IMR-90 (cell line): ENCODE measurements at places on chromosomes 2 and 18. TPM values are rescaled to one million over a fixed set of nuclear protein-coding genes. Genes with fewer than 3 reads are reported as not detected.

DNA sequence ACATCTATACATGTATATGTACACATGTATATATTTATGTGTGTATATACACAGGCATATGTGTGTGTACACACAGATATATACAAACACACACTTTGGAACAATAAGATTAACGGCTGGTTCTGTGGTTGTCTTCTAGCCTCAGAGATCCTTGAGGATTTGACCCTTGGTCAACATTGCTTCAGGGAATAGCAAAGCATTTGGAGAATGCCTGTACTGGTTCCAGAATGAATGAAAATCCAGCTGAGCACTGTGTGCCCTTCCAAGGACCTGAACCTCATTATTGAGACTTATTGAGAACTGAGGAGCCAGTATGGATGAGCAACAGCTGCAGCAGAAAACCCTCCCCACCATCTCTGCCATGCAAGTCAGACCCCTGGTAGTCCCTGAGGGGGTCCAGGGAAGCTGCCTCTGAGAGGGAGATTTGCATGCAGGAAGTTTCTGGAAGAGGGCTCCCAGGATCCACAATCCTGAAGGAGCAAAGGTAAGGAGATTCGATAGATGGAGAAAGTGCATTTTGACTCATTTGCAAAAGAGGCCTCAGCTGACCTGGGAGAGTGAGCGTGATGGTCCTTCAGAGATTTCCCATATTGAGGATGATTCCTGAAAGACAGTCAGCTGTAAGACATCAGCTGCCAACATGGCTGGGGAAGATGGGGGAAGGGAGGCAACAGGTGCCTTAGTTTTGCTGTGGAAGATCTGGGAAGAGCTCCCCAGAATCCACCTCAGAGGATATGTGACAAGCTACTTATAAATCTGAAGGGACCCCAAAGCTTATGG lies 166.6 kb upstream of the NCKAP5 start:
- DNase-seq: no peak

GRCh38 chr2:72743481-72743880 lies 82.4 kb downstream of the EXOC6B start:
- no peak for DNase-seq

The PLEK gene
- 0.03 TPM in 1 of 2 replicates, not detected in the other for polyA plus RNA-seq

The SCN7A gene
- 0.24 and 0.39 TPM in 2 replicates for polyA plus RNA-seq

The LGALSL gene
- polyA plus RNA-seq: 0.86 and 1.1 TPM in 2 replicates

GRCh38 chr18:22552254-22552653 lies 134.5 kb upstream of the CTAGE1 start:
- DNase-seq: no peak

- DNase-seq: no peak
These were observed 2786.5 kb downstream of the RPIA start for GRCh38 chr2:91477731-91478672.

- no peak for DNase-seq
These were observed 144.1 kb downstream of the INSIG2 start for GRCh38 chr2:118232391-118232790.

The ELOA2 gene
- not detected in 2 replicates for polyA plus RNA-seq

GRCh38 chr2:168667156-168667555 lies 135.3 kb upstream of the NOSTRIN start:
- DNase-seq: no peak

The CYP27A1 gene
- polyA plus RNA-seq: 4.5 and 5.3 TPM in 2 replicates

- no peak for DNase-seq
These were observed 195.4 kb downstream of the ZEB2 start for GRCh38 chr2:144324446-144325045.

DNA sequence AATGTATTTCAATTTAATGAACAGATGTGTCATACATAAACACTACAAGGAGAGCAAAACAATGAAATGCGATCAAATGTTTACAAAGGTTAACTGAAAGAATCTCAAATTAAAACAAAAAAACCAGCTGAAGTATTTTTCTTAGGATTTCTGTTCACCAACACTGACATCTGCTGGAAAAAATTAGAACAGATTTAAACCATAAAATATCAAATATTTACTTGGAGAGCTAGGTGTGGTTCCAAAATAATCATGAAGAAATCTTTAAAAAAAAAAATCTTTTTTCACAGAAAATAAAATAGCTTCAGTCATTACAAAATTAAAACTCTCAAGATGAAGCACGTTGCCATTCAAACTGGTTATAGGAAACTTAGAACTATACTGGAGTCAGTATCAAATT lies 13.8 kb downstream of the MMADHC start:
- peak; percentile 48 for DNase-seq

The CPLX4 gene
- polyA plus RNA-seq: not detected in 2 replicates

The ANKRD23 gene
- 1.5 and 1.6 TPM in 2 replicates for polyA plus RNA-seq

- DNase-seq: no peak
These were observed 133.6 kb downstream of the KCNE4 start for GRCh38 chr2:223185638-223186037.

The IL36B gene
- polyA plus RNA-seq: not detected in 2 replicates

The CDH7 gene
- not detected in 2 replicates for polyA plus RNA-seq

The MC5R gene
- not detected in 2 replicates for polyA plus RNA-seq

DNA sequence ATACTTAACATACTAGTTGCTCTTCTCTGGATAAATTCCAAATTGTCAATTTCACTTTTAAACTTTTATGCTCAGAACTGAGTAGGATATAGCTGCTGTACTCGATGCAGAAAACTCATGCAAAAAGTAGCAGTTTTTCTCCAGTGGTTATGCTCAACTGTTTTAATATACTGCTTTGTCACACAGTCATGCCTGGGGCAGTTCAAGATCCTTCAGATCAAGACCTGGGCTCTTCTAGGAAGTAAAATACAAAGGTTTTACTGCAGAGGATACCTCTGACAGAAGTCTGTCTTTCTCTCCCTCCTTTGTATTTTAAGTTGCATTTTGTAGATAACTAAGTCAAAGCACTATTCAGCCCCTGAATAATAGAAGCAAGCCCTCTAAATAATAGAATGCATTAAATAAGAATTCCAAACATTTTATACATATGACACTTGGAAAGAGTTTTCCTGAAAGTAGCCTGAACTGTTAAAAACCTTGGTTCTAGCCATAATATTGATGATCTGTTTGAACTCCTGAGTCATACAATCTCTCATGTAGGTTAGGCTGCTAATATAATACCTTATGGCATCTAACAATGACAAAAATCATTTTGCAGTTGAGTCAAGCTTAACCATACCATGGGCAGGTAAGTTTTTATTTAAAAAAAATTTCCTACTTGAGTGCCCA lies 183.3 kb upstream of the TRIB2 start:
- no peak for DNase-seq

DNA sequence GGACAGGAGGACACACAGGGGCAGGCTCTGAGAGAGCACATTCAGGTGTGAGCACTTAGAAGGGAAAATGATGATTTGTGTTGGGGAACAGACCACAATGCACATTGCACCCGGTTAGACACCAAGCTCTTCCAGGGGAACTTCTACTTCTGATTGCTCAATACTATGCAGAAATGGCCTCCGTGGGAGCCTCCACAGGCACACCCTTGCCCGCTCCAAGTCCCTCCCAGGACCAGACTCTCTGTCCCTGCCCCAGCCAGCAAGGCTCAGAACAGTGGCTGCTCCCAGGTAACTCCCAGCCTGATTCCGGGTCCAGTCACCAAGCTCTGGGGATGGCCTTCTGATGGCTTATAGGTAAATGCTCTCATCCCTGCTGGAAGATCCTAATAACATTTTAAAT lies 56.2 kb downstream of the BCL2L11 start:
- no peak for DNase-seq

DNA sequence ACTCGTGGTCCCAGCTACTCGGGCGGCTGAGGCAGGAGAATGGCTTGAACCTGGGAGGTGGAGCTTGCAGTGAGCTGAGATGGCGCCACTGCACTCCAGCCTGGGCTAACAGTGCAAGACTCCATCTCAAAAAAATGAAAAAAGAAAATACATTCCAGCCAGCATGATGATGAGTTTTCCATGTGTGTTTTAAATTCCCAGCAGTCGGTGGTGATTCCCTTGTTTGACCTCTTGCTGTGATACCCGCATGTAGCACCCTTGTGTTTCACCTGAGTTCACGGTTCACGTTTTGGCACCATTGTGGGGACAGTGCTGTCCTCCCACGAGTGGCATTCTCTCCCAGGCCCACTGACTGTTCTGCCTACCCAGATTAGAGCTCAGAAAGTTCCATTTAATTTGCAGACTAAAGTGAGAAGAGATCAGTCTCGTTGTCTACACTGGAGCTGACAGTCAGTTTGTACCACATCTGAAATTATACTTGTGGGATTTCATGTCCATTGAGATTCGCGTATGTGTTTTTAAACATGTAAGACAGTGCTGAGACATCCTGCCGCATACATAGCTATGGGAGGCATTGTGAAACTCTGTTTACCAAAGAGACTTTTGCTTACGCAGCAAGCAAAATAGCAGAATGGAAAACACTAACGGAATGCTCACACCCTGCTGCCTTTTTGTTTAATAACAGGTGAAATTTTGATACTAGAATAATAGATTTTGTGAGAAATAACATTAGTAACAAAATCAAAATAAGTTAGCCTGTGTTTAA lies 157.1 kb downstream of the GBX2 start:
- no peak for DNase-seq

DNA sequence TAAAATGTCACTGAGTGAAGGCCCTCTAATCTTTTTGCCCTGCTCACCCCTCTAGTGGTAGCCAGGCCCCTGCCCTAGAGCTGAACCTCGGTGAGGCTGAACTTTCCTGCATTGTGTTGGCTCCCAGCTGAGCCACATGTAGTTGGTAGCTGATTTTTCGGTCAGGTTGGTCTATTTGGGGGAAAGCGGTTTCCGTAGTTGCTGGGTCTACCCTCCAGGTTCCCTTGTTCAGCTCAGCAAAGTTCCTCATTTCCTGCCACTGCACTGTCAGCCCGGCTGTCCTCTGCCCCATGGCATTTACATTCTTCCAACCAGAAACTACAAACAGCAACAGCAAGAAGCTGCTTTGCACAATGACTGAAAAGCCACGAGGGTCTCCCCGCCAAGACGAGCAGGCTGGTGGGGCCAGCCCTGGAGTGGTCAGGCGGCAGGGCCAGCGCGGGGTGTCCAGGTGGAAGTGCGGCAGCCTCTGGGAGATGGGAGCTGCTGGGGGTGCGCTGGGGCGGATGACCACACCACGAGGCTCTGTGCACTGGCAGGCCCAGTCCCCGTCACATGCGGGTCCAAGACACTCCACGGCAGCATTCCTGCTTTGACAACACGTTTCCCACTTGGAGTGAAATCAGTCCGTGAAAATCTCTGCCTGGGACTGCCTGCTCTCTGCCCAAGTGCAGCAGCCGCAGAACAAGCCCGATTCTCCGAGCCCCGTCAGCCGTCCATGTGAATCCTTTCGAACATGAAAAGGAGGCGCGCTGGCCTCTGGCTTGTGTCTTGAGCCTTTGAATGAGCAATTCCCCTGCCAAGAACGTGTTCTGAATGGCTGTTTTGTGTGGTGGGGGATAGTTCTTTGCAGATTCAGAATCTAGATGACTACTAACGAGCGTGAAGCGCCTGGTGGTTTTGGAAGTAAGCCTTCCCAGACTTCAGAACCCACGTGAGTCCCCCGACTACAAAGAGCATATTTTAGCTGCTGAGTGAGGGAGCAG lies 159.4 kb downstream of the ASB1 start:
- DNase-seq: no peak

- peak; percentile 94 for DNase-seq
These were observed 50.8 kb downstream of the RTTN start for GRCh38 chr18:70154591-70155194.

GRCh38 chr2:184611361-184612085 lies 13.2 kb downstream of the ZNF804A start:
- DNase-seq: peak; percentile 48

DNA sequence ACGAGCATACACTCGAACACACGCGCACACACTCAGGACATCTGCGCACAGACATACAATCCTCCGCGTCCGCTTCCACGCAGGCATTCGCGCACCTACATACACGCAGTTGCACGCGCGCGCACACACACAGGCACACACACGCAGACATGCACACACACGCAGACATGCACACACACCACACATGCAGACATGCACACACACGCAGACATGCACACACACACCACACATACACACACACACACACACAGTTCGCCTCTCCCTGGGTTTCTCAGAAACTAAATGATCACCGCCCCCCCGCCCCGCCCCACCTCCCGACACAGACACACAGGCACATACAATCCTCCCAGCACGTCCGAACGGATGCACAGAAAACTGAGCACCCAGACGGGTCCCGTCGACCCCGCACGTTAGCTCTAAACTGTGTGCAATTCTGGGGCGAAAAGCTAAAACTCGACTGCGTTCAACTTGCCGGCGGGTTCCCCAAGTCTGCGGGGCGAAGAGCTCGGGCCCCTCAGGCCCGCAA lies 1.0 kb downstream of the EPHA4 start:
- peak; percentile 17 for DNase-seq

GRCh38 chr18:10169814-10170213 lies 256.0 kb downstream of the VAPA start:
- DNase-seq: no peak

The TXNL4A gene
- 103 and 130 TPM in 2 replicates for polyA plus RNA-seq

DNA sequence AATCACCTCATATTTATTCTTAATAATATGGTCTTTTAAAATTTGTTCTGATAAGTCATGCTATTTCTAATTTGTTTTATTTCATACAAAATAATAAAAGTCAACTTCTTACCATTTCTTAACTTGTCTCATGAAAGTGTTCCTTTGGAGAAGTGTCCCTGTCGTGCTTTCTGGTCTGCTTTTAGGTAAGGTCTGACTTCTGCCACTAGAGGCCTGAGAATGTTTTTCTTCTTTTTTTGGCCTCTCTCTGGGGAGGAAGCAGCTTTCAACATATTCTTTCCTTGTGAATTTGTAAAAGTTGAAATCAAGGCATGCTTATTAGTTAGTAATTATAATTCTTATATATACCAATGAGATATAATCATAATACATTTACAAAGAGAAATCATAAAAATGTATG lies 39.4 kb downstream of the MAP2 start:
- DNase-seq: no peak

DNA sequence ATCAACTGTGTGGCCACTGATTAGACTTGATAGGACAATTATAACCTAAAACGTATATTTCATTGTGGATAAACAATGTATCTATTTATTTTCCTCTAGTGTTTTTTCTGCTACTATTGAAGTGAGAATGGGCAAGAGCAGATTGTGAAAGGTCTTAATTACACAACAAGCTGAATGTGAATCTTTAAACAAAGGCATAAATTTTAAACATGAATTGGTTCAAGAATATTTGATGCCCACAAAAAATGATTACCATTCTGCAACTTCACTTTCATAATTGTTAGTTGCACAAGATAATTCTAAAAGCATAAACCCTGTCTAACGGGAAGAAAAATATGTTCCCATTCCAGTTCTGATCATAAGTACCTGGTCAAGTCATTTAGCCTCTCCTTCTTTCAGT lies 285.6 kb downstream of the GULP1 start:
- no peak for DNase-seq

GRCh38 chr18:27276886-27277285 lies 91.8 kb upstream of the CHST9 start:
- DNase-seq: no peak

The CLHC1 gene
- 4.1 and 5.3 TPM in 2 replicates for polyA plus RNA-seq

The TCF23 gene
- not detected in 2 replicates for polyA plus RNA-seq

- peak; percentile 11 for DNase-seq
These were observed 380.6 kb downstream of the FBXO15 start for GRCh38 chr18:73766910-73767515.

DNA sequence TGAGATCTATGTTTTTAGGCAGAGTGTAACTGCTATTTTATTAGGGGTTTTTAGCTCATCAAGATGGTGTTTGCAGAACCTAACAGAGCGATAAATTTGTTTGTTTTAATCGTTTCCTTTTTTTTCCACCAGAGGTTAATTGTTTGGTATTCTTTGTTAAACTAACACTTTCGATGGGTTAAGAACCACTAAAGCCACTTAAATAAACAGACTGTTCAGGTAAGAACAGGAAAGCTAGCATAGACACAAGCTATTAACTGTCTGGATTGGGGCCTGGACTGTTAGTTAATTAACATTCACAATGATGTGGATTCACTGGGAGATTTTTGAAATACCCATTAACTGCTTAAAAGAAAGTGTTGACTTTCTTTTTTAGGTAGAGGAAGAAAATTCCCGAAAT lies 209.0 kb upstream of the COPS8 start:
- no peak for DNase-seq

The PLEKHM3 gene
- polyA plus RNA-seq: 2.1 and 2.4 TPM in 2 replicates
